Posterior vena cava (tissue), 2 donors: ENCODE measurements at places on chromosomes 5 and 9.

- DNase-seq: no peak
These were observed 164.9 kb upstream of the SEMA6A start for GRCh38 chr5:116739571-116739970.

GRCh38 chr9:79610791-79611614 is 39.2 kb downstream of the TLE4 start:
- no peak for DNase-seq

DNA sequence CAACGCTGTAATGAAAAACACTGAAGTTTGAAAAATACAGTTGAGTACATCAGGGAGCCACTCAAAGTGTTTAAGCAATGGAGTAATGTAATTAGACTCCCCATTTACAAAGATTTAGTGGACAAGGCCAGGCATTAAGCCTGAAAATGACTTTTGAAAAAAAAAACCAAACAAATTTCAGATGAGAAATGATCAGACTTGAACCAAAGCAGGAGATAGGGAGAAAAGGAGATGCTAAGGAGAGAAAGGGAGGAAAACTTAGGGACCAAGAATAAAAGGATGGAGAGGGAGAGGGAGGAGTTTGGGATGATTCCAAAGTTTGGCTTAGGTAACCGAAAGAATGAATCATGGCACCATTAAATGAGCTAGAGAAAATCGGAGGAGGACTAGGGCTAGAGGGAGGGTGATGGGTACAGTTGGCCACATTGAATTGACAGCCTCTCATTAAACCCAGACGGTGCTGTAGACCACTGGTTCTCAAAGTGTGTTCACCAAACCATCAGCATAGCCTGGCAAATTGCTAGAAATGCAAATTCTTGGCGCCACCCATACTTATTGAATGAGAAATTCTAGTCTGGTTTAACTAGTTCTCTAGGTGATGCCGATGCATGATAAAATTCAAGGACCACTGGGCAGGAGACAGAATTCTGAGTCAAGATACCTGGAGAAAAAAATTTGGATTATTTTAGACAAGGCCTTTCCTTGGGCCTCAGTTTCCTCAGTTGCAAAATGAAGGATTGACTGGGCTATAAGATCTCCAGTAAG is 6.2 kb upstream of the CPEB4 start:
- no peak for DNase-seq

GRCh38 chr5:16595881-16596580 is 20.8 kb downstream of the RETREG1 start:
- no peak for DNase-seq

DNA sequence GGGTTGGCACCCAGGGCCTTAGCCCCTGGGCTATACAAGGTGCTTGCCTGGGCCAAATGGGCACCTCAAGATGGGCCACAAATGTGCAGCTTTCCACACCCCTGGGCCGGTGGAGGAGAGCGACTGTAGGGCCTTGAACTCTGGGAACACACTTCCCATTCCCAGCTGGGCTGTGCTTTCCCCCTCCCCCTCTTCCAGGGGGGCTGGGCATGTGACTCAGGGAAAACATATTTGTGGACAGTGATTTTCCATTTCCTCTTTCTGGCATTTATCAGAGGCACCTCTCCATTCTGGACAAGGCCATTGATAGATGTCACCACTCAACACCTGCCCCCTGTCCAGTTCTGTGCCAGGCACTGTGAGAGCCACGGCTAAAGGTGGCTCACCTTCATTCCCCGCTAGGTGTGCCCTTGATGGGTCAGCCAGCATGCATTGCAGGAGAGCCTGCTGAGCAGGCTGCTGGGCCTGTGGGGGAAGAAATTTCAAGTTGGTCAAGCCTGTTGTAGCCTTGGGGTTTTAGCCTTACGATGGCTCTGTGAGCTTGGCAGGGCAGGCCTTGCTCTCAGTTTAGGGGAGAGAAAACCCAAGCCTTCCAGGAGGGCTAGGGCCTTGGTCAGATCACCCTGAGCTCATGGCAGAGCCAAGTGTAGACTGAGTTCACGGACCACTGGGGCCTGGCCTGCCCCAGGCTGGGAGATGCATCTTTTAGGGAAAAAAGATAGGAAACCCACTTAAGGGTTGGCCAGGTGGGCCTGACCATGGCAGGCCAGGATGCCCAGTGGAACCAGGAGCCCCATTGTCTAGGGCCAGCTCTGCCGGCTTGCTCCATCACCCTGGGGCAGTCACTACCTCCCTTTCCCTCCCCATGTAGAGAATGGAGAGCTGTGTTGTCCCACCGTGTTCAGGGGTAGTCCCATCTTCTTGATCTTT is 113.9 kb downstream of the DAB2IP start:
- DNase-seq: peak; percentile 82

DNA sequence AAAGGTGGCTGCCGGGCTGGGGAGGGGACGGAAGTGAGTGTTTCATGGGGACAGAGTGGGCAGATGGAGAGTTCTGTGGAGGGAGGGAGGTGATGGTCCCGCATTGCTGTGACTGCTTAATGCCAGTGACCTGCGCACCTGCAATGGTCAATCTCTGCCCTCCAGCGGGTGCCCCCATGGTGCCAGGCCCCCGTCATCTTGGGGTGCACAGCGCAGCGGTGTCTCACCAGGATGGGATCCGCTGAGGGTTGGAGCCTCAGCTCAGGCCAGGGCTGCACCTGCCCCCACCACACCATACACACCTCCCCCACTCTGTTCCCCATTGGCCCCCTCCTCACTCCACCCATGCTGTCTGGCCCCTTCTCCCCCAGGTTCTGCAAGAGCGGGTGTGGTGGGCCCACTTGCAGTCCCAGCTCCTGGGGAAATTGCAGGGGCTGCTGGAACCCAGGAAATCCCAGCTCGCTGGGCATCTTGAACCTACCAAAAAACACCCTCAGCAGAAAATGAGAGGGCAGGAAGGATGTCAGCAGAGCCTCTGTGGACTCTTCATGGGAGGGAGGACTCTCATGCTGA is 12.1 kb upstream of the CAMSAP1 start:
- DNase-seq: peak; percentile 40

DNA sequence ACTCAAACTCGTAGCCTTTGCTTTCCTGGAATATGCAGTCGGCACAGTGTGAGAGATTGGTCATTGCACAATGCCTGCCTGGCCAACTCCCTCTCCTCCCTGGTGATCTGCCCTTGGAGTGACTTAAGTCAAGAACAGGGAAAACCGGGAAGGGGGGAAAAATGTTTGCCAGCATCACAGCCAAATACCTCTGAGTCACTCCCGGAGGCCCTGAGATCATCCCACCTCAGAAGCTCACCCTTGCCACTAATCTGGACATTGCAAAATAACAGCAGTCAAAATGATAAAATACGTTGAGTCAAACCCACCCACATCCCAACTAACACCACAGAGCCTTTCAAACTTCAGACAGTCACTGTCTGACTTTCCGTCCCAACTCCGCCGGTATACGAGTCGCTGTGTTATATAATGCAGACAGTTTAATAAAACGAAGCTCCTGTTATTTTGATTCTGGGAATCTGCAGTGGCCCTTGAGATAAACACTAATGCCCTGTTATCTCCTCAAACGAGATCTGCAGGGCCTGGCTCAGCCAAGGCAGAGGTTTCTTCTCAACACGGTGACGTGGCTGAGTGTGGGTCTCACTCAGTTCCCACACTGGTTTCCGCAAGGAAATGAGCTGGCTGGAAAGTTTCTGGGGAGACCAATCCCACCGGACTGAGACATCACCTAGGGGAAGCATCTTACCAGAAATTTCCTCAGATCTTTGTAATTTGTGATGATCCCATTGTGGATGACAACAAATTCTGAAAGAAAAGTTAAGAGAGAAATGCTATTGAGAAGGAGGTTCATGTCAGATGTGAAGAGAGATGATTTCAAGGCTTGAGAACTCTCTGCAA is 22.1 kb downstream of the GFPT2 start:
- DNase-seq: peak; percentile 91

DNA sequence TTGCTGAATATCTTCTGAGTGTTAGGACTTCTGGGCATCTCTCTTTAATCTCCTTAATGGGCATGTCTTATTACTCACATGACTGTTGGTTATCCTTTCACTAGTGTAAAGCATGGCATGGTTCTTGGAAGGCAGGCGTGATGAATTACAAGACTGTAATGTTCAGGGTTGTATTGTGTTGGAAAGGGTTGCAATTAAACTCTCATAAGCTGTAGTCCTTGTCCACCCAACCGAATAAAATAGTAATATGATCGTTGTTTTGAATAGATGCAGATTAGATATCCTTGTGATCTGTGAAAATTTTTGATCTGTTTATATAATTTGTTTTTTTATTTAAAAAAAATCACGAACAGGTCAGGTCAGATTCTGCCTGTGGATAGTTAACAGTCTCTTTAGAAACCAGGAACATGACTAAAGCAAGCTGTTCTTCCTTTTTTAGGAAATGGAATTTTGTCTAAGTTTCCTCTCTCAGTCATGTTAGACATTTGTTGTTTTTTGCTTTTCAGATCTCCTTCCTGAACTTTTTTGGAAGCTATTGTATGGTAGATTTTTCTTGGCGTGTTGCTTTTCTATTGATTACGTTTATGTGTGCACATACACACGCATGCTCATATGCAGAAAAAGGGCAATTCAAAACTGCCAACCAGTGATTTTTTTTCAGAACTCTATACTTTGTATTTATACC is 121.8 kb downstream of the ARHGEF28 start:
- no peak for DNase-seq

- DNase-seq: no peak
These were observed 77.1 kb upstream of the IQGAP2 start for GRCh38 chr5:76325876-76326491.

DNA sequence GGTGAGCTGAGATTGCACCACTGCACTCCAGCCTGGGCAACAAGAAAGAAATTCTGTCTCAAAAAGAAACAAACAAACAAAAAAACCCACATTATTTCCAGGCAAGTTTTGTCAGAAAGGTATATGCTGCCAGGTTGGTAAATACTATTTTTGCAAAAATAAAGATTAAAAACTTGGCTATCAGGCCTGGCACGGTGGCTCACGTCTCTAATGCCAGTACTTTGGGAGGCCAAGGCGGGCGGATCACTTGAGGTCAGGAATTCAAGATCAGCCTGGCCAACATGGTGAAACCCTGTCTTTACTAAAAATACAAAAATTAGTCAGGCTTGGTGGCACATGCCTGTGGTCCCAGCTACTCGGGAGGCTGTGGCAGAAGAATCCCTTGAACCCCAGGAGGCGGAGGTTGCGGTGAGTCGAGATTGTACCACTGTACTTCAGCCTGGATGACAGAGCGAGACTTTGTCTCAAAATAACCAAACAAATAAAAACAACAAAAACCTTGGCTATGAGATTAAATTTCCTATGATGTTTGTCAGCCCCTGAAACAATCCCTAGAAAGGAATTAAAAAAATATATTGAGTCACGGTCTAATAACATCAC is 22.7 kb downstream of the AGXT2 start:
- no peak for DNase-seq

- no peak for DNase-seq
These were observed 191.8 kb upstream of the CCNG1 start for GRCh38 chr5:163245584-163245983.

GRCh38 chr5:44089424-44090144 is 299.6 kb downstream of the FGF10 start:
- DNase-seq: no peak

DNA sequence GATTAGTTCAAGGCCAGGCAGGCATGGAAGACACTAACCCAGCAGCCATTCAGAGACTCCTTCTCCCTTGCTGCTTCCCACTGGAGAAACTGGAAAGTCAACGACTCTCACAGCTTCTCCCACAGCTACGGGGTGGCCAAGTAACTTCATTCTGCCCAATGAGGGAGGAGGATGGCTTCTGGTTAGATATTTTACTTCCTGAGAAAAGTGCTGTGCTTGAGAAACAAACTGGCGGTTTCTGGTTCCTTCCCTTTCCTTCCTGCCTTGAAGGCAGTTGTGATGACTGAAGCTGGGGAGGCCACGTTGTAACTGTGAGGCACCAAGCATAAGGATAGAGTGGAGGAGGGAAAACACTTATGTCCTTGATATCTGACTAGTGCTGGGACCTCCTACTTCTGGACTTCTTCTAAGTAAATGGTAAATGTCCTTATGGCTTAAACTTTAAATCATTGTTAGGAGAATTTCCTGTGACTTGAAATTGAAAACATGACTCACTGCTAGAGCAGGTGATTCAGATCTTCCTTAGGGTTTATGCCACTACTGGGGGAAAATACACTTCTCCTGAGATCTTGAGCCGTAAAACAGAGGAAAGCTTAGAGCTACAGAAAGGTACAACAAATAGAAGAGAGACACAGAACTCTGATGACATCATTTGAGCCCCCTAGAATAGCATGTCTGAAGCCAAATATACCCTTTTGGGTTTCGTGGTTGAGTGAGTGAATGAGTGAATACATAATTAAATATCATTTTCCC is 3.1 kb upstream of the GNPDA1 start:
- no peak for DNase-seq

DNA sequence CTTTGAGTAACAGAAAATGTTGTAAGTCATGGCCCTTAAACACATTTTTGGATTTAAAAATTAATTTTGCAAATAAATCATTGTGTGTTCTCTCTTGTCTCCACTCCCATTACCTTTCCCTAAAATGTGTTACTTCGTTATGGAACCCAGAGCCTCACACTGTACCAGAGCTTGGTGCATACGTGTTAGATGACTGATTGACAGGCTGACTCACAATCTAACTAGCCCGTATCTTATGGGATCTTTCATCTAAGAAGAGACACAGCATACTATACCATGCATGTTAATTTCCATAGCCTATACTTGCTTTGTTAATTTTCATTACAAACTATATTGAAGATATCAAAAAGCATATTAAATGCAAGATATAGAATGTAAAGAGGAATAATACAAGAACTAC is 87.1 kb downstream of the SPRY4 start:
- no peak for DNase-seq

- DNase-seq: no peak
These were observed 126.2 kb upstream of the DMRT1 start for GRCh38 chr9:715300-715699.

DNA sequence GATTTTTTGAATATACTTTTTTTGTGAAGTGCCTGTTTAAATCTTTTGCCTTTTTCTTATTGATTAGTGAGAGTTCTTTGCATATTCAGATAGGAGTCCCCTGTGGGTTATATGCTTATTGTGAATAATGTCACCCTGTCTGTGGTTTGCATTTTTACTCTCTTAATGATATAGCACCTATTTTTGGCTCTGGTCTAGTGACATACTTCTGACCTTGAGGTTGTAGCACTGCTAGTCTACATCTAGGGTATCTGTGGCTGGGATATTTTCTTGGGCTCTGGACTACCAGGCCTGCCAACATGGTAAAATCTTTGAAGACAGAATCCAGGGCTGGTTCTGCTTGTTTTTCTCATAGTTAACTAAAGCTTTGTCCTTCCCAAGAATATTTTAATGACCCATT is 13.5 kb upstream of the NKX2-5 start:
- DNase-seq: no peak

GRCh38 chr5:757931-758697 is 26.4 kb downstream of the ZDHHC11B start:
- DNase-seq: peak; percentile 90

- DNase-seq: peak; percentile 87
These were observed 170.3 kb downstream of the PDZD2 start for GRCh38 chr5:31809050-31809870.

GRCh38 chr5:128667152-128667551 is 129.1 kb upstream of the FBN2 start:
- no peak for DNase-seq

DNA sequence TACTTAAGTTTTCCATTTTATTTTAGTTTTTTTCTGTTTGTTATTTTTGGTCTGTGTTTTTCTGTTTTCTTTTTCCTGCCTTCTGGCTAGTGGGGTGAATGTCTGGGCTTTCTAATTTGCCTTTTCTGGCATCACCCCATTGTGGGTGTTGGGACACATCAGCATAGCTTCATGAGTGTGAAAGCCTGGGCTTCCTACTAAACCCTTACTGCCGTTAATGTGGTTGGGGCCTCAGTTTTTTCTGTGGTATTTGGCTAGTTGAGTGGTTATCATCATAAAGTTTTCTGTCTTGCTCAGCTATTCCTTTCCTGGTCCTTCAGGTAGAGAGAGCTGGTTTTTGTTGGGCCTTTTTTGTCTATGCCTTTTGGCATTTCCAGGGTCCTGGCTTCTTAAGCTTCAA is 21.4 kb downstream of the C5orf47 start:
- no peak for DNase-seq
